CD4-positive, alpha-beta memory T cell (primary cell): ENCODE measurements at places on chromosomes 1 and 21.

DNA sequence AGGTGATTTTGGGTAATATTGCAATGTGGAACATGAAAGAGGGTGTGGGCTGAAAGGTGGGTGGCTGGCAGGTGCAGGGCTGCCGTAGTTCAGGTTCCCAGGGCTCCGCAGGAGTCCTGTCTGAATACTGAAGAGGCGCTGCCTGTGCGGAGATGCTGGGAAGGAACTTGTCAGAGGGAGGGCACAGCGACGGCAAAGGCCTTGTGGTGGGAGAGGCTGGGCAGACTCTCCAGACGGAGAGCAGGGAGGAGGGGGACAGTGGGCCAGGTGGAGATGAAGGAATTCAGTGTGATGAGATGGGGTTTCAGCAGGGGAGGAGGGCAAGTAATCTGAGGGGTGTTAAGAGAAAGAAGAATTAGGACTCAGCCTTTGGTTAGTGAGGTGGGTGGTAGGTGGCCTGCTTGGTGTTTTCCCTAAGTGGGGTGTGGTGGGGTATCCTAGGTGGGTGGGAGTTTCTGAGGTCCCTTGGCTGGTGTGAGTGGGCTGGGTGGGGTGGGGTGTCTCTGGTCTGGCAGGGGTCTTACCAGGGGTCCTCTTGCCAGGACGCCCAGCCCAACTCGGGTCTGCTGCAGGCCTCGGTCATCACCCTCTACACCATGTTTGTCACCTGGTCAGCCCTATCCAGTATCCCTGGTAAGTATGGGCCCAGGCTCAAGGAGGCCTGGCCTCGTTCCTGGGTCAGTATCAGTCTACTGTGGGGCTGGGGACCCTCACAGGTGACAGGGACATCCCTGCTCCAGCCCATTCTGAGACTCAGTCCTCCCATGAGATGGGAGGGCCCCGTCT is 15.6 kb downstream of the SERINC2 start:
- DNase-seq = no peak

- no peak for DNase-seq
Observed at GRCh38 chr1:218529646-218530300, 184.6 kb downstream of the TGFB2 start.

DNA sequence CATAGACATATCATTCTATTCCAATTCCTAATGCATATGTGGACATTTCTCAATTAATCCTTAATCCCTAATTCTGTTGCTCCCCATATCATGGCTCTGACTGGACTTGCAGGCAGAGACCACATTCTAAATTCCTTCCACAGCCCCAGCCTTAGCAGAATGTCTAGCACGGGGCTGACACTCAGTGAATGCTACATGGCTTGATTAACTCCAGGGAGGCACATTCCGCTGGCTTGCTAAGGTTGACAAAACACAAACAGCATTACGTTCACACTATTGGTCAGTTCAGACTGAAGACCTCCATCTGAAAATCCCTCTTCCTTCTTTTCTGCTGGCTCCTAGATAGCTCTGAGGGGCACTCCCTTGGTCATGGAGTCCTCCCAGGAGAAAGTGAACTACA is 119.4 kb downstream of the ASTN1 start:
- no peak for DNase-seq

DNA sequence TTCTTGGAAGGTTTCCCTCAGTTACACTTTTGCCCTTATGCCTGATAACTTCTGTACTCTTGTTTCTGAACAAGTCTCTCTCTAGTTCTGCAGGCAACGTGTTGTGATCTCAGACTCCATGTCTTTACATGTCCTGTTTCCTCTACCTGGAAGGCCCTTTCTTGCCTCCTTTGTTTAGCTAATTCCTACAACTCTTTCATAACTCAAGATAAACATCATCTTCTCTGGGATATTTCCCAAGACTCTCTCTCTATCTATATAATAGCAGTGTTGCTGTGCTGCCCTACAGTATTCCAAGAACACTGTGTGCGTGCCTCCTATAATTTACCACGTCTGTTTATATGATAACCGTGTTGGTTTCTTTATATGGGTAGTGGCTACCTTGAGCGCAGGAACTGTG is 47.8 kb downstream of the CHRM3 start:
- DNase-seq = no peak

DNA sequence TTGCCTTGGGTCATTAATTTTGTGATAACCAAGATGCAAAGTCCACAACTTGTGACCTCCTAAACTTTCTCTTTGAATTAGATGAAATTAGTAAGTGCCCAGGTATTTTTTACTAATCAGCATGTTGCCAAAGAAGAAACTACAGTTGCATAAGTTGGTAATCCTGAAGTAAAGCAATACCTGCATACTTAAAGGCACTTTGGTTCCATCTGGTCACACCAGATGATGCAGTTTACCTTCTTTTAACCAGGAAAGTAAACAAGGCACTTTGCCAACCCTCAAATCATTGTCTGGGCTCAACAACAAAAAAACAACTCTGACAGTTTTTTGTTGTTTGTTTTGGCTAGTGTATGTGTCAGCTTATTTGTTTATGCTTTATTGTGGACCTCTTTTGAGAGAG is 55.5 kb upstream of the DYNLT5 start:
- no peak for DNase-seq

GRCh38 chr1:115536279-115536816 is 105.4 kb upstream of the VANGL1 start:
- DNase-seq = no peak

GRCh38 chr1:205538235-205538840 is 33.9 kb downstream of the CDK18 start:
- DNase-seq = no peak

GRCh38 chr1:98903726-98904125 is 100.9 kb downstream of the PLPPR5 start:
- DNase-seq = no peak

DNA sequence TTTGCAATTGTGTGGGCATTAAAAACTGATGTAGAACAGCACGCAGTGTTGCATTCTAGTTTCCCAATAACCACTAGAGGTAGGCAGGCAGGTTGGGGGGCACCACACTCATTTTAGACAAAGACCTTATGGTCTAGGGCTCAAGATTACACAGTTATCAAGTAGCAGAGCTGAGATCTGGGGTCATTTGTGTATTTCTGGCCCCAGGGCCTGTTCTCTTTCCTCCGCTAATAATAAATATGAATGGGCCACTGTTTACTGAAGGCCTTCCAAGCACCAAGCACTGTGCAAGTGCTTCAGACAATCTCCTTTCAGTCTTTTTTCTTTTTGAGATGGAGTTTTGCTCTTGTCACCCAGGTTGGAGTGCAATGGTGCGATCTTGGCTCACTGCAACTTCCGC is 23.9 kb downstream of the LDLRAD2 start:
- no peak for DNase-seq

DNA sequence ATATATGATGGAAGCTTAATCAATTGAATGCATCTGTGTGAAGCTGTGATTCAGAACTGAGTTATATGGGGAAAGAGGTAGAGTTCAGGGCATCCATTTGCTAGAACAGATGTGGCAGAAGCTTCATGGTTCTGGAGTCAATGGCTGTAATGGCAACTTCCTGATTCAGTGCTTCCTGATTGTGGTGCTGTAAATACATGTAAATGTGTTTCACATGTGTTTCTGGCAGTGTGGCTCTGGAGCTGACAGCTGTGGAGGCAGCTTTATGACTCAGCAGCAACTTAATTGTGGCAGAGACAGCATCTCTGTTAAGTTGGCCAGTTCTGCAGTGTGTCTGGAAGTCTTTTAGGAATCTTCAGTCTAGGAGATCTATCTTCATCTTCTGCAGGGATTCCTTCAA is 226.6 kb upstream of the ZRANB2 start:
- no peak for DNase-seq

DNA sequence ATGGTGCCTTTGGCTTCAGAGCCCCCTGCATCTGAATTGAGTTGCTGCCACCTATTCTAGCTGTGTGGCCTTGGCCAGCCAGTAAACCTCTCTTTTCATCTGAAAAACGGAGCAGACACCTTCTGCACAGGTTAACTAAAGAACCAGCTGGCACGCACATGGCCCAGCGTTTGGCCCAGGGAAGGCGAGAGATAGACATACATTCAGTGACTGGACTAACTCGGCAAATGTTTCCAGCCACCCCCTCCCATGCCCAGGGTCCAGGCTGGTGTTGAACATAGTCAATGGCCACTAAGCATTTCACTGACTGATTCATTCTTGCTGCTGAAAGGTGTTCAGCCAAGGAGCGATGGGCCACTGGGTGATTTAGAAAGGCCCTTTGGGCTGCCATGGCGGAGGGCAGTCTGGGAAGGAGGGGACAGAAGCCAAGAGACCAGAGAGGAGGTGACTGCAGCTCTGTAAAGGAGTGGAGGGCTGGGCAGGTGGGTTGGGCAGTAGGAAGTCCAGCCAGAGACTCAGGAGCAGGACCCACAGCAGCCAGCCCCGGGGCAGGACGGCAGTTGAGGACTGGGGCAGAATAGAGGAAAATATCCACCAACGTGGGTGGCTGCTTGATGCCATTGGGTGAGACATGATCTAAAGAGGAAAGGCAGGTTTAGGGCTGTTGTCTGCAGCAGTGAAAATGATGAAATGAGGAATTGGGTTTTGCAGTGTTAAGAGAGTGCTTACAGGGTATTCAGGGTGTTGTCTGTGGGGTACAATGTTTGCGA is 184.3 kb downstream of the HIVEP3 start:
- DNase-seq = no peak

DNA sequence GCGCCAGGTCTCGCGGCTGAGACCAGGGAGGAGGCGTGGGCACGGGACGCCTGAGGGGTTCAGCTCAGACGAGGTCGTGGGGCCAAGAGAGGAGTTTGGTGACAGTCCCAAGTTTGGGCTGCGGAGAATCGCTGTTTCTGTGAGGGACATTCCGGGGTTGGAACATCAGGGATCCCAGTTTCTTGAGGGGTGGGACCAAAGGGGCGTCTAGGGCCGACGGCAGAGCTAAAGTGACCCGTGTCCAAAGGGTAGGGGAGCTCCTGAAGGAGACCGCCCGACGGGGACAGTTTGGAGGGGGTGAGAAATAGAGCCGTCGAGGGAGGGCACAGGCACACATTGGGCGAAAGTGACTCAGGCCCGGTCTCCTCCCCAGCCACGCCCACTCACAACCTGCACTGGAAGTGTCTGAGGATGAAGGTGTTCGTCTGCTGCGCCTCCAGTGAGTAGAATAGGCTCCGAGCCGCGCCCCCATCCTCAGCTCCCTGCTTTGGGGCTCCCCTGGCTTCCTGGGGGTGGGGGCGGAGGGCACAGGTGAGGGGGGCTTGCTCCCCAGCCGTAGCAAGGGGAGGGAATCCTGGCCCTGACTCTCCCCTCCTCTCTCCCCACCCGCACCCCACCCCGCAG is 7.0 kb downstream of the EFNA3 start:
- DNase-seq = peak; percentile 62

DNA sequence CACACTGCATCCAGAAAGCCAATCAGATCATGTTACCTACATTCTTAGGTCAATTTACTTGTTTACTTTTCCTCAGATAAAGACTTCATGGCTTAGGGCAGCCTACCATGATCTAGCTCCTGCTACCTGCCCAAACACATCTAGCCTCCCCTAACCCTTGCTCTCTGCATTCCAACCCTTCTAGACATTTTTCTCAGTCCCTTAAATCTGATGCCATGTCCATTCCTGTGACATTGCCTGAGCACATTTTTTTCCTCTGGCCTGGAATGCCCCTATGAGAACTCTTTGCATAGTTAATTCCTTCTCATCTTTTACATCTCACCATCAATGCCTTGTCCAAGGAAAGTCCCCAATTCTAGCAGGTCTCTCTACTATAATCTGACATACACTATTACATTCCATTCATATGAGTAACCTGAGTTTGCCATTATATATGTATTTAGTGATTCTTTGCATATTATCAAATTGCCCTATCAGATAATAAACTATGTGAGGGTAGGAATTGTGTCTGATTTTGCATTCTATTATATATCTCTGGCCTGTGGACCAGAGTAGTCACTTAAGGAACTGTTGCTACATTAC is 166.9 kb downstream of the COL11A1 start:
- no peak for DNase-seq

DNA sequence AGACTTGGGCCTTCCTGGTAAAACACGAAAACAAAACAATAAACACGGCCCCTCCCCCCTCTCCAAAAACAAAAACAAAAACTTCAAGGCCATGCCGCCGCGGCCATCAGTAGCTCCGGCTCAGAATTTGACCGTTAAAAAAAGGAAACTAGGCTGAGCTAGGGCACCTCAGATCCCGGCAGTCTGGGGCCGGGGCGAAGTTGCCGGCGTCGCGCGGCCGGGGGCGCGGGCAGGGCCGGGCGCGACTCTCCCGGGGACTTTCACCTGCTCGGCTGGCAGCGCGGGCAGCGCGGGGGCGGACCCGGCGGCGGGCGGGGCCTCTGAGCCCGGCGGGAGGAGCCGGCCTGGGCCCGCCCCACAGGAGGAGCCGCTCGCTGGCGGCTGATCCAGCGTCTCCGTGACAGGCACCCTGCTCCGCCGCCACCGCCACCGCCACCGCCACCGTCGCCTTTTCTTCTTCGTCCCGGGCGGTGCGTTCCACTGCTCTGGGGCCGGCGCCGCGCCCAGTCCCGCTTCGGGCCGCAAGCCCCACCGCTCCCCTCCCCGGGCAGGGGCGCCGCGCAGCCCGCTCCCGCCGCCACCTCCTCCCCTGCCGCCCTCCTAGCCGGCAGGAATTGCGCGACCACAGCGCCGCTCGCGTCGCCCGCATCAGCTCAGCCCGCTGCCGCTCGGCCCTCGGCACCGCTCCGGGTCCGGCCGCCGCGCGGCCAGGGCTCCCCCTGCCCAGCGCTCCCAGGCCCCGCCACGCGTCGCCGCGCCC is at the start of gene NOS1AP:
NOS1AP (plus strand) TSS at position 358 of the 760 bp plus-strand sequence. CDS start 487 bp downstream, outside the sequence.
- DNase-seq = peak; percentile 65

GRCh38 chr1:78035121-78035520 is 10.6 kb upstream of the GIPC2 start:
- DNase-seq = no peak

DNA sequence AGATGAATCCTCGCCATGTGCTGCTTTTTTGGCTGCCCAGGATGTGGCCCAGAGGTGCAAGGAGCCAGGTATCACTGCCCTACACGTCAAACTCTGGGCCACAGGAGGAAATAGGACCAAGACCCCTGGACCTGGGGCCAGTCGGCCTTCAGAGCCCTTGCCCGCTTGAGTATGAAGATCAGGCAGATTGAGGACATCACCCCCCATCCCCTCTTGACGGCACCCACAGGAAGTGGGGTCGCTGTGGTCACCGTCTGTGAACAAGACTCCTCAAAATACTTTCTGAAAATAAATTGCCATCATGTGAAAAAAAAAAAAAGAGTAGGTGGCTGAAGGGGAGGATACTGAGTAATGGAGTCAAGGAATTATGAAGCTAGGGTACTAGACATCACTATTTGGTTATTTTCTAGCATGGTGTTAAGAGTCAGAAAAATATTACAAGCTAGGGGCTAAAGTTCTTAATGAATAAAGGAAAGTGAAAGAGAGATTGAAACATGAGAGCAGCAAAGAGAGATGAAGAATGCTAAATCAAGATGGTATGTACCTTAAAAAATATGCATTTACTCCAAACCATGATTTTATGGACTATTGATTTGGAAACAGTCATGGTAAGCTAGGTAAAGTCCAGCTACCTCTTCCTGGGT is 84.9 kb downstream of the CLEC20A start:
- DNase-seq = no peak
